ENCODE measurements at places on chromosomes 1 and 21. TPM values are rescaled to one million over a fixed set of nuclear protein-coding genes. Genes with fewer than 3 reads are reported as not detected.

- no peak for DNase-seq
These were observed 7.5 kb downstream of the MDM4 start for GRCh38 chr1:204523605-204524215.

DNA sequence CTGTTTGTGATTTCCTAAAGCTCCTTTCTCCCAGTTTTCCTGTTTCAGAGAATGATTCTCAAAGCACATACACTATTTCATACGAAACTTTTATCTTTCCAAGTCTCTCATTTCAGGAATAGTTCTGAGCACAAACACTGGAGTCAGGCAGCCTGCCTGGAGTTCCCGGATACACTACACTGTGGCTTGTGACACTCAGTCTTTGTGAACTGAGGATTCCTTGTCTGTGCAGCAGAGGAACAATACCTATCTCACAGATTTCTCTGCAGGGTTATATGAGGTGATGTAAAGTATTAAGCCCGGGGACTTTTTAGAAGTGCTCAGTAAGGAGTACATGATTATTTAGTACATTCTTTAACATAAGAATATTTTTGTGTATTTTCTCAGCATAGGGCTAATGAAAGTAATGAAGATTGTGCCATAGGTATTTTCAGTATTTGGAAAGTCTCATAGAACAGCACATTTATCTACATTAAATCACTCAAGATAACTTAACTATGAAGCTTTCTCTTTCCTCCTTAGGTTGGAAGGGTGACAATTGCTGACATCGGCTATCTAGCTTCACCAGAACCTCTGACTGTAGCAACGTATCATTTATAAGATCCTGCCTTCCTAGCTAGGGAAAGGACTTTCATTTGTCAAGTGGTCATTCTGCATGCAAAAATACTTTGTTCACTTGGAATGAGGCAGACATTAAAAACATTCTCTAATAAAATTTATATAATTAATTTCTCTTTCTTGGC is 12.9 kb downstream of the GBP2 start:
- DNase-seq: no peak

GRCh38 chr1:83103341-83103740 is 895.6 kb downstream of the TTLL7 start:
- no peak for DNase-seq

SLC35F3 gene
- not detected for total RNA-seq

GRCh38 chr1:226568975-226569741 is 20.6 kb downstream of the STUM start:
- DNase-seq: no peak

DNA sequence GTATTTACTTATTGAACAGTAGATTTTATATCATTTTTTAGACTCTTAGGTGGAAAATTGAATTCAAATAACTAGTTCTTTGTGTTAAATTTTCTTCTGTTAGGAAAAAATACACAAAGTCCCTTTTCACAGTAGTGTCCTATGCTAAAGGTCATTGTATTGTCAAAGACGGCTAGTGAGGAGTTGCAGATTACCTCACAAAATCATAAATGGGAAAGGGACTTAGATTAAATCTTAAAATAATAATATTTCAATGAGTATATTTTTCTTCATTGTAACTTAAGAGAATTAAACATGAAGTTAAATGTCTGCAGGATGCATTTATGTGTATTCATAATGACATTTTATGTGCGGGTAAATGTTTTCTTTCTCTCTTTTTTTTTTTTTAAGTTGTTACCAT is 32.7 kb downstream of the LYPLAL1 start:
- no peak for DNase-seq

DNA sequence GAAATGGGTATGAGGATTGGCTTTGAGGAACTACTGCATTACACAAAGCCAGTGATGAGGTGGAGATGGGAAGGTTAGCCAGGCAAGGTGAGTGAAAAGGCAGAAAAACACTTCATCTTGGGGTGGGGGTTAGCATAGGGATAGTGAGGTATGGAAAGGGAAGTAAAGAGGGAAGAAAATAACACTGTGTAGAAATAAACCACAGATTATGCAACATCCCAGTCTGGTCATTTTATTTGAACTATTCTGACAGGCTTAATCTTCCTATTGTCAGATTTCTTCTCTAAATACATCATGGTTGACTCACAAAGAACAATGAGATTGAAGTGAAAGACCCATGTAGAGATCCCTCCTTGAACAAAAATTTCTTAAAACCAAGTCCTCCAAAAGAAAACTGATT is 640.2 kb downstream of the PTPRC start:
- no peak for DNase-seq

DNA sequence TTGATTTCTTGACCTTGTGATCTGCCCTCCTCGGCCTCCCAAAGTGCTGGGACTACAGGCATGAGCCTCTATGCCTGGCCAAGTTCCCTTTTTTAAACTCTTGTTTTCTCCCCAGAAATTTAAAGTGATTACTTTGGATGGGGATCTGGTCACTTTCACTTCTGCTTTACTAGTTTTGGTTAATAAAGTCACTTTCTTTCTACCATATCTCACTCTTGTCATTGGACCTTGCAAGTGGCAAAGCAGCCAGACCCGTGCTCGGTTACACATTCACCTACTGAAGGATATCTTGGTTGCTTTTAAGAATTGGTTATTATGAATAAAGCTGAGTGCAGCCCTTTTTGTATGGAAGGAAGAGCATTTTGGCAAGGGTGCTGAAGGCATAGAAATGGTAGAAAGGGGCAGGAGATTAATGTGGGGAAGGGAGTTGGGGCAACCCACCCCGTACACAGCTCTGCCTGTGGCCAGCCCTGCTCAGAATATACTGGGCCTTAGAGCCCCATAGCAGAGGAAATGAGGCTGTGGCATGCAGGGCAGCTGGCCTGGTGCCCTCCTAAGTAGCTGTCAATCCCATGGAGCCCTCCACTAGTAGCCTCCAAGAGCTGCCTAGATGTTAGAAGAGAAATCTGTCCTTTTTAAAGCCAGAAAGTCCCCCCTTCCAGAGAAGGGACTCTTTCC is 40.7 kb downstream of the CD2 start:
- no peak for DNase-seq

GRCh38 chr1:109637446-109637845 is 17.8 kb downstream of the AMPD2 start:
- no peak for DNase-seq

DNA sequence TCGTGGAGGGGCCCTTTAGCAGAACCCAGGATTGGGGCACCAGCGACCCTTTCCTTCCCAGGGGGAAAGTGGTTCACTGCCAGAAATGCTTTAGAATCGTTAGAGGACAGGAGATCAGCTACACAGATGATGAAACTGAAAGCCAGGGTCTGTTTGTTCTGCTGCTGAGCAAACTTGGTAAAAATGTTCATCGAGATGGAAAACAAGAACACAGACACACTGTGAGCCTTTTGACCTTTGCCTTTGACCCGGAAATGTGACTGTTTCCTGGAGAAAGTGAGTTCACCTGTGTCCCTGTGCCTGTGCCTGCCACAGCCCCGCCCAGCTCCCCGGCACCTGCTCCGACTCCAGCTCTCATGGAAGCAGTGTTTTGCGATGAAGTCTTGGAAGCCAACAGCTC is 234.3 kb downstream of the CAMTA1 start:
- DNase-seq: no peak

DNA sequence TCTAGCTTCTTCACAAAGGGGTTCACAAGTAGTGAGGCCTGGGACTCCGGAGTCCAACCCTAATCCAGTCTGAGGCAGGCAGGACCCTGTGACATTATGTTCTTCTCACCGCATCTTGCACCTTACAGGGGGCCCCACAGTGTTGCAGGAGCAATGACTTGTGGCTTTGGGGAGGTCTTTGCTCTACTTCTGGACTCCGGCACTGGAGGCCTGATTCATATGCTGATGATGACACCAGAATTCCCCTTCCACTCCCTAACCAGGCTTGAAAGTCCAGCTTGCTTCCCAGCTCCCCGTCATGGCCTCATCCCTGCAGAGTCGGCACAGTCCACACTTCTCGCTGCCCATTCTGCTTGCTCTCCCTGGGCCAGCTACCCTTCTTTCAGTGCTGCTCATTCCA is 96.3 kb upstream of the SLC44A3 start:
- DNase-seq: no peak

Measured in naive thymus-derived CD4-positive, alpha-beta T cell (primary cell).